Activated CD4-positive, alpha-beta T cell treated with anti-CD3 and anti-CD28 coated beads, Interleukin-2, Interleukin-6, amounts not matched to agents 100 ng/mL and 50 ng/mL, durations not matched to agents 16 hours and 8 hours (primary cell): ENCODE measurements at places on chromosomes 16 and 17.

DNA sequence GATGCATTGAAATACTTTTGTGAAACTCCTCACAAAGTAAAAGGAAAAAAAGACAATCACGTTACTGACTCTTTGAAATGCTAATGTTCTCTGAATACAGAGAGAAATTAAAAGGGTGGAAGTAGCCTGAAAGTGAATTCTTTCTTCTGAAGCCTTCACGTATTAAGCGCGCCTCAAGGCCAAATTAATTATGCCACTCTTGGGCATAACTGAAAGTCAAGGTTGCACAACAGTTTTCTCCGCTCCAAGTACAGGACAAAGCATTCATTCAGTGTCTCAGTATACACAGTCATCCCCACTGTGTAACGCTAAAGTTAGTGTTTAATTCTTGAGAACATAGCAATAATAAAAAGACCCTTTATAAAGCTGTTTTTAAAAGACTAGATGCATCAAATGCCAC, 21.5 kb downstream of the PARN start:
- no peak for DNase-seq

DNA sequence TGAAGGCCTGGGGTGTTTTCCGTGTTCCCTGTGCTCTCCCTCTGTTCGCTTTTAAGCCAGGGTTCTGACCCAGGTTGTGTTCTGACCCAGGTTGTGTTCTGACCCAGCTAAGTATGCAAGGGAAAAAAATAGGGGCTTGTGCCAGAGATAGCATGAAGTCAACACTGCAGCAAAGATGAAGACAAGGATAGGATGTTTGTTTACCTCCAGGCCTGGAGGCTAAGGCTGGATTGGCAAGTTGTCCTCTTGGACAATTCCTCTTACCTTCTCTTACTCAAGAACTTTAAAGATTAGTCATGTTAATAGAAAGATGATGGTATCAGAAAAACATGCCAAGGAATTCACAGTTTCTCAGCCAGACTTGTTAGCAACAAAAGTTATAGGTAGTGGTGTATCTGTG, 19.4 kb downstream of the LYRM9 start:
- no peak for DNase-seq

GRCh38 chr16:69270395-69270794, 40.8 kb upstream of the VPS4A start:
- DNase-seq = no peak

DNA sequence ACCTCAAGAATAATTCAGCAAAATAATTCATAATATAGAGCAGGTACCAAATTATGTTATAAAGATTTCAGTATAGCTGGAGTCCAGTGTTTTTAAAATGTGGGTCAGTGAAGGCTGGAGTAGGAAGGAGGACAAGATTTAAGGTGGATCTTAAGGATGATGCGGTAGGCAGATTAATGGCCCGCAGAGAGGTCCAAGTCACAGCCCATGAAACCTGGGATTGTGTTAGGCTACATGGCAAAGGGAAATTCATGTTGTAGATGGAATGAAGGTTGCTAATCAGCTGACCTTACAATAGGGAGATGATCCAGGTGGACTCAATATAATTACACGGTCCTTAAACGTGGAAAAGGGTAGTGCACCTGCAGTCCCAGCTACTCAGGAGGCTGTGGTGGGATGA, 6.2 kb upstream of the IRF8 start:
- DNase-seq = no peak

DNA sequence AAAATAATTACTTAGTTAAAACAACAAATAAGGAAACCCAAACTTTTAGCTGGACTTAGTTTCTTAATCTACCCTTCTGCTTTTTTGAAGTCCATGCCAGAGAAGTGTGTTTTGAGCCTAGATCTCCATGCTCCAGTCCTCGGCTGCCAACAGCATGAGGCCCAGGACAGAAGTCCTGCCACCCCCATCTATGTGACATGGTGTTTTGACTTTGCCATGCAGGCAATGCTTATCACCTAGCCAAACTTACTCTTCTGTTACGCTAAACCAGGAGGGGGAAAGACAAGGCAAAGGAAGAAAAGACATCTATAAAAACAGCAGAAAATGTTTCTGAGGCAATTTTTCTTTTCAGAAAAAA, 119.5 kb downstream of the PARN start:
- no peak for DNase-seq

DNA sequence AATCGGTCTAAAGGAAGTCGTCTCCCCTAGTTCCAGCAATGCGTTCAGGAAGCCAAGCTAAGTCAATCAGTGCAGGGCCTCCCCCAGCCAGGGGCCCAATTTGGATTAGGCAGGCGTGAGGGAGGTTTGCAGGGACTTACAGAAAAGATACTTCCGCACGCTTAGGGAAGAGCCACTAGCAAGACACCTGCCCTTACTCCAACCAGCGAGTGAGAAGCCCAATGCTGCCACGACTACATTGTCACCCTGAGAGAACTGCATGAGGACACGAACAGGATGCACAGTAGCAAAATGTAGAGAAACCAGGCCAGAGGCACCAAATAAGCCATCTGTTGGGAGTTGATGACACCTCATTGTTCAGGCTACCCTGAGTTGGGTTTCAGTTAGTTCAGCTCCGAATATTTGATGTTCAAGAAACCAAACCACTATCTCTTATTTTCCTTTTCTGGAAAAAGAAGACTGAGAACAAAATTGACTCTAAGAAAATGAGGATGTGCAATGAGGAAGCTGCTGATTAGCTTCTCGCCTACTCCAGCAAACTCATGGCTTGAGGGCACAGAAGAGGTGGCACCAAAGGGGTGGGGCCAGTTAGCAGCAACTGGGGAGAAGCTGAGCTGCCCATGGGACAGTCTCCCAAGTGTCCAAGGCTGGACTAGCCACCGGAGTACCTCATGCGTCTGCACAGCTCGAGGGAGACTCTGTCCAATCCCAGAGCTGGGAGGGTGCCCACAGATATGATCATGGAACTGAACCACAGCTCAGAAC, 29.3 kb downstream of the TK2 start:
- peak; percentile 37 for DNase-seq

- no peak for DNase-seq
These were observed 212.5 kb upstream of the XYLT1 start for GRCh38 chr16:17683281-17683680.

DNA sequence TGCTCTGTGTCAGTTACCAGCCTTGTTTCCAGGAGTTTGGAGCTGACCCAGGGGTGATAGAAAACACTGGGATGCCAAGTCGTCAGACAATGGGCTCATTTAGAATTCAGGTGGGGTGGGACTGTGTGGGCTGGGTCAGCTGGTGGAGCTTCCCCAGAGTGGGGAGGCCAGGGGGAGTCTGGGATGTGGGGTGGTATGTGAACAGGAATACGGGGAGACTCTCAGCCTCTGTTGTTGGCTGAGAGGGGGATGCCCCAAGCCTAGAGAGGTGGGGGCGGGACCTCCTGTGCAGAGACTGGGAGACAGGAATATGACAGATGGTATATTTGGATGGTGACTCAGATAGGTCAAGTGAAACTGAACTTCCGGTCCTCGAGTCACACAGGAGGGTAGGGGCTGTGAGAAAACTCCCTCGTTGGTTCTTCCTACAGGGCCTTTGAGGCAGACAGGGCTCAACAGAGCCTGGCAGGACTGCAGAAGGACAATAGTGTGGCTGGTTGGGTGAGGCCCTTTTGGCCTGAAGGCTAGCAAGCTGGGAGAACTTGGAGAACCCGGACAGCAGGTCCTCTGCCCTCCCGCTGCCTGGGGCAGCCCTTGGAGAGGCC, 23.7 kb downstream of the CDH1 start:
- DNase-seq = peak; percentile 82

DNA sequence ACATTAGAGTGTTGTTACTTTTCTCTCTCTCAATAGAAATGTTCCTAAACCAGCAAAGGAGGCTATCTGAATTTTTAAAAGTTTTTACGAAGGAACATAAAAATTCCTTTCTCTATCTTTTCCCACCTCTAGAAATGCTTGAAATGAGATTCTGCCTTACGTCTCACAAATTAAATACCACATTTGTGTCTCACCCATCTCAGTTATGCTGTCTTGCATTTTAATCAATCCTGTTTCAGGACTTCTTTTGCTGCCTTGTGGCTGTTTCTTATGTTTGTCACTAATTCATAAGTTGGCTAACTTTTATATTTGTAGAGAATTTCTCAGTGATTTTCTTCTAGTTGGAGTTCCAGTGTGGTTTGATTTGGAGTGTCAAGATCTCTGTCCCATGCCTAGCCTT, 3.5 kb downstream of the OMG start:
- DNase-seq = no peak

DNA sequence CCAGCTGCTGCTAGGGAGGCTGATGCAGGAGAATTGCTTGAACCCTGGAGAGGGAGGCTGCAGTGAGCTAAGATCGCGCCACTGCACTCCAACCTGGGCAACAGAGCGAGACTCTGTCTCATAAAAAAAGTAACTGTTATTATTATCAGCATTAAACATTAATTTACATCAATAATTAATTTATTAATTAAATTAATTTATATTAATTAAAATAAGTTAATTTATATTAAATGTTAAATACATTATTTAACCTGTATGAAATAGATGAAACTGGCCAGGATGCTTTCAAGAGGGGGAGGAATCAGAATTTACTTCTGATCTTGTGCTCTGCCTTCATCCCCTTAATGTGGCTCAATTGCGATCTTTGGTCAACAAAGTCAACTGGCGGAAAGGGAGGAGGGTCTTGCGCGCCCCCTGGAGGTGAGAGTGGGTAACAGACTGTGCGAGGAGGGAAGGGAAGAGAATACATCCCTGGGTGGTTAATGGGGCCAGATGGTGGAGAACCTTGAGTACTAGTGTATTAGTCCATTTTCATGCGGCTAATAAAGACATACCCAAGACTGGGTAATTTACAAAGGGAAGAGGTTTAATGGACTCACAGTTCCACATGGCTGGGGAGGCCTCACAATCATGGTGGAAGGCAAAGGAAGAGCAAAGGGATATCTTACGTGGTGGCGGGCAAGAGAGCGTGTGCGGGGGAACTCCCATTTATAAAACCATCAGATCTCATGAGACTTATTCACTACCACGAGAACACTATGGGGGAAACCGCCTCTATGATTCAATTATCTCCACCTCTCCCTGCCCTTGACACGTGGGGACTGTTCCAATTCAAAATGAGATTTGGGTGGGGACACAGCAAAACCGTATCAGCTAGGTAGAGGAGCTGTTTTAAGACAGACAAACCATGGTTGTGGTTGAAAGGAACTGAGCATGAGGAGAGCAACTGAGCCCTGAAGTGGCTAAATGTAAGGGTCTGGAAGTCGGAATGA, 15.7 kb upstream of the CPPED1 start:
- DNase-seq = peak; percentile 86

- DNase-seq = no peak
These were observed 166.8 kb upstream of the CHMP6 start for GRCh38 chr17:80824549-80825470.

DNA sequence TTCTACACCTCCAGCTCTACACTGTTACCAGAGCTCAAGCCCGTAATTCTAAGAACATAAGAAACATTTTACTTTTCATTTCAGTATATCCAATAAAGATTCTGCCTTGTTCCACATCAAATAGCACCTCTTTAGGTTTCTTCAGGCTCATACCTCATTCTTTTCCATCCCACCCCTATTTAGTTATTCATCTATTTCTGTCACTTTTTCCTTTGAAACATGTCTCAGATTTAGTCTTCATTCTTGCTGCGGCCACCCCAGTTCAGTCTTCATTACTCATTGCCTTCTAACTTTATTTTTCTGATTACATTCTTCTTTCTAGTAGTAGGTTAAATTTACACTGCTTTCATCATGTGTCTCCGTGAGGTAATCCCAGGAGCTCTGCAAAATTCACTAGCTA, 33.5 kb downstream of the PPM1E start:
- DNase-seq = peak; percentile 13

DNA sequence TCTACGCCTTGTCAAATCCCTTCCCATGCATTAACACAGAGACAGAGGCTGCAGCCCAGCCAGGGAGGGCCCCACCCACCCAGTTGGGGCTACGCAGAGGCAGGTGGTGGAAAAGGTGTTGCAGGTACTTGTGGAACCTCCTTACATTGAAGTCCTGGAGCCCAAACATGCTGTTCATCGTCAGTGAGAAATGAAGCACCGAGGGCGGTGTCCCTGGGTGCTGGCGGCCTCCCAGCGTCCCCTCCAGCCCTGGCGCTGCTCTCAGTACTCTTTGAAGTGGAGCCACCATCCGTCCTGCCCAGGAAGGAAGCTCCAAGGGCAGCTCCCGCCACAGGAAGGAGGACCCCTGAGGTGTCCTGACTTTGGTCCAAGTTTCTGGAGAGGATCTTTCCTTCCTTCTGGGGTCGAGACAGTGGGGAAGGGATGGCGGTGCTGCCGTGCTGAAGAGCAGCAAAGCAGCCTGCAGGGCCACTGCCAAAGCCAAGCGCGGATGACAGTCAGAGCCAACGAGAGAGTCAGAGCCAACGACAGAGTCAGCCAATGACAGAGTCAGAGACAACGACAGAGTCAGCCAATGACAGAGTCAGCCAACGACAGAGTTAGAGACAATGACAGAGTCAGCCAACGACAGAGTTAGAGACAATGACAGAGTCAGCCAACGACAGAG, 23.4 kb downstream of the LMF1 start:
- no peak for DNase-seq

- DNase-seq = no peak
These were observed 5.8 kb downstream of the SCGB1C2 start for GRCh38 chr17:142876-143784.

- DNase-seq = no peak
These were observed 21.5 kb upstream of the SKAP1 start for GRCh38 chr17:48451489-48451888.
